Left lung (tissue), 14 donors: ENCODE measurements at places on chromosomes 16 and 17. TPM values are rescaled to one million over a fixed set of nuclear protein-coding genes. Genes with fewer than 3 reads are reported as not detected.
A peak's percentile ranks its signal among the peaks of the same experiment; 100 is the strongest.

- no peak for DNase-seq
These were observed 34.9 kb downstream of the ARHGAP17 start for GRCh38 chr16:24980077-24980793.

GRCh38 chr17:16461606-16461866 lies 30.5 kb downstream of the LRRC75A start:
- no peak for DNase-seq

DNA sequence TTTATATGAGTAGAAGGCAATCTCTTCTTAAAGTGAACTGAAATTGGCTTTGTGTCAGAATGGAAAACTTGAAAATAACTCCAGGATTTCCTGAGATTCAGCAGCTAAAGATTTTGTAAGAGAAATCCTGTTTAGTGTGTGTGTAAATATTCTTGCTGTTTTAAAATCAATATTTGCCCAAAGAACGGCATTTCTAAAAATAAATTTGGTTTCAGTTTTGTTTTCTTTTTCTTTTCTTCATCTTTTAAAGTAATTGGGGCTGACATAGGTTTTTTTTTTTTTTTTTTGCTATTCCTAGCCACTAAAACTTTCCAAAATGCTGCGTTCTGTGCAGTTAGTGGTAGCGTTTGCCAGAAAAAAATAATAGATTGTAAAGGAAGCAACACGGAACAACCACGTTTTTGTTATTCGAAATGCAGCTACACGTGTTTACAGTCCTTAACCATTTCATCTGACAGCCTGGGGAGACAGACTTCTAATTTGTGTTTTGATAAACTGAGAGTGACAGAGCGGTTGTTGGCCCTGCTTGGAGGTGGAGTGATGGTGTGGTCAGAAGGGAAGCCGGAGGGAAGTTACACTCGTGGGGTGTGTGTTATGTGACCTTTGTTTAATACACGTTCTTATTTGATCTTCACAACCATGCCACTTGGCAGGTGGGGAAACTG lies 21.6 kb upstream of the SMPD3 start:
- no peak for DNase-seq

GRCh38 chr17:9636501-9636900 lies 8.8 kb upstream of the USP43 start:
- no peak for DNase-seq

DNA sequence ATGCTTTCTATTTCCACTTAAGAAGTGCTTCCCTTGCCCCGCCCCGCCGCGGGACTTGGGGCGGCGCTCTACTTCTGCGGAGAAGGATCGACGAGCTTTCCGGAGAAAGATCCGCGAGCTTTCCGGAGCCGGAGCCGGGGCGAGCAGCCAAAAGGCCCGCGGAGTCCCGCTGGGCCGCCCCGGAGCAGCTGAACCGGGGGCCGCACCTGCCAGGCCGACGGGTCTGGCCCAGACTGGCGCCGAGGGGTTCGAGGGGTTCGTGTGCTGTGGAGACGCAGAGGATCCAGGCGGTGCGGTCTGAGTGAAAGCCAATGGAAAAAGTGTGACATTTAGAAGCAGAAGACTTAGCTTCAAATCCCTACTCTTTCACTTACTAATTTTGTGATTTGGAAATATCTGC lies 50.8 kb downstream of the TBC1D26 start:
- DNase-seq: peak; percentile 86

DNA sequence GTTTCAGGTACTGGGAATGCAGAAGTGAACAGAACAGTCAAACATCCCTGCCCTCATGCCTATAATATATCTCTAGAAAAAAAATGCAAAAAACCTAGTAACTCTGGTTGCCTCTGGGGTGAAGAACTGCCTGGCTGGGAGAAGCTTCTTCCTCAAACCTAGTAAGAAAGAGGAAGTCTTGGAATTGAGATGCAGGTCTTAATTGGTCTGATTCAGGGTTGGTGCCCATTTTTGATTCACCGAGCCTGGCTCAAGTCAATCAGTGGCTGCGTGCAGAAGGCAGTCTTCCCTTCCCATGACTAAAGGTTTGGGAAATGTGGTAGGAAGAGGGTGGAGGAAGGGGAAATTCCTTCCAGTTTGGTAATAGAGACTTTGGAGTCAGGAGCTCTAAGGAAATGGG lies 22.4 kb downstream of the CDRT15 start:
- DNase-seq: no peak

DNA sequence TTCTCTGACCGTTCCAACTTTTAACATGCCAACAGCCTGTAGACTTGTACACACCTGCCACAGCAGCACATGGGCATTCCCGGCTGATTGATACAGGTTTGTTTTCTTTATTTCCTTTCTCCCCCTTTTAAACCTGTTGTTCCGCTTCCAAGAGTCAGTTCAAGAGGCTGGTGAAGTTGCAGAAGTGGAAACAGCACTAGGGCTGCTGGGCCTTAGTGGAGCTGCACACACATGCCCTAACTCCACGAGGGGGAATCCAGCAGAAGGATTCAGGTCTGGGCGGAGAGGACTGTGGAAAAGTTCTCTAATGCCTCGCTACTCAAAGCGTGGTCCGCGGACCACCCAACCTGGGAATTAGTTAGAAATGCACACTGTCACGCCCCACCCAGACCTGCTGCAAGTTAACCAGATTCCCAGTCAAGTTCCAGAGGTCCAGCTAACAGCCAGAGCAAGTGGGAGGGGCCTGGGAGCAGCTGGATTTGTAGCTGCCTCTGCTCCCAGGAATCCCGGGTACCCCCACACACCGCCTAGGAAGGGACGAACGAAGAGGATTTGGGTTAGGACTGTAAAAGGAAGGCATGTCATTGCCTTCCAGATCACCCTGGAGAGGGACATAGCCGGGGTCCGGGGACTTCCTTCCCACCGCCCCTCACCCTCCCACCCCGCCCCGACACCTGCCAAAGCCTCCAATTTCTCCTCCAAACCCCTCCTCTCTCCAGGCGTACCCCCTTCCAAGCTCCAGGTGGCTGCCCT lies 542 bp downstream of the SLC39A11 start:
- peak; percentile 29 for DNase-seq

- no peak for DNase-seq
These were observed 97.2 kb downstream of the RAP1GAP2 start for GRCh38 chr17:2893422-2893914.

DNA sequence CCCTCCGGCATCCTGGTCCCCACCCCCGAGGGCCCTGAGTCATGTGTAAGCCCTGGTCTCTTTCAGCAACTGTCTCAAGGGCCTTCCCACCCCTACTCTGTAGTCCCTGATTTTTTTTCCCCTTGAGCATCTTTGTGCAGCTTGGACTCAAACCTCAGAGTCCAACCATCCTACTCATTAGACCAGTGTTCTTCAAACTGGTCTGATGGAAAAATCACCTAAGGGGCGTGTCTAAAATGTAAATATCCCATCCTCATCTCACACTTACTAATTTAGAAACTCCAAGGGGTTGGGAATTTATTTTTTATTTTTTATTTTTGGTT lies 624 bp downstream of the G6PC3 start:
- DNase-seq: no peak

- DNase-seq: no peak
These were observed 66.7 kb downstream of the SOX9 start for GRCh38 chr17:72187556-72187955.

DNA sequence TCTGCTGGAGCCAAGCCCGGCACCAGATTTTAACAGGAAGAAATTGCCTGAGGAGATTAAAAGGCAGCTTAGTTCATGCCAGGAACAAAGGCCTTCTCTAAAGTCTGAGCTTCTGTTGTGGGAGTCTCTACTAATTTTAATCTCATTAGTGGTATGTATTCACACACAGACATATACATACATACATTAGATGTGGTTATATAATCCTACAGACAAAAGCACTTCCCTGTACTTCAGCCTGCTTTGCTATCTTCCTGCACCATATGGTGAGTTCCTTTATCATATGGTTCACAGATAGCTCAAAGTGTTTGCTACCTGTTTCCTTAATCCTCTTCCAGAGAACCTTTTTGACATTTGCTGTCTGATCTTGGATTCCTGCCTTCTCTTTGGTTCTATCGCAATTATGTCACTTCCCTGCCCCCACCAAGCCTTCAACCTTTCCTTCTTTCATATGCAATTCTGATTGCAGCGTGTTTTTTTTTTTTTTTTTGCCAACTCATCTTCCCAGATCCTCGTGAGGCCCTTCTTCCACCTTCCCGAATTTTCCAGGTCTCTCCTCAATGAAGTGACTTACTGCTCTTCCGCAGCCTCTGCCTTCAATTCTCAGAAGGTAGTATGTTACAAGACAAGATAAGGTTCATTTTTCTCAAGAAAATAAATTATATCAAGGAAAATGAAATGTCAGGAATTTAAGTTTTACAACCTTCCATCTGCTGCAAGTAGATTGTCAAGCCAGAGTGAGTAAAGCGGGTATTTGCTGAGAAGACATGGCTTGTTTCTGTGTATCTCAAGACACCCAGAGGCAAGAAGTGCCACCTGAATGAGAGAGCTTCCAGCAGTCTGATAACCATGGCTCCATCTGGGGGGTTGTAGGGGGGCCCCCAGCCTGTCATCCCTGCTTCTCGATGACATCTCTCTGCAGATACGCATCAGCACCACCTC lies 120.2 kb upstream of the CACNG3 start:
- no peak for DNase-seq

DNA sequence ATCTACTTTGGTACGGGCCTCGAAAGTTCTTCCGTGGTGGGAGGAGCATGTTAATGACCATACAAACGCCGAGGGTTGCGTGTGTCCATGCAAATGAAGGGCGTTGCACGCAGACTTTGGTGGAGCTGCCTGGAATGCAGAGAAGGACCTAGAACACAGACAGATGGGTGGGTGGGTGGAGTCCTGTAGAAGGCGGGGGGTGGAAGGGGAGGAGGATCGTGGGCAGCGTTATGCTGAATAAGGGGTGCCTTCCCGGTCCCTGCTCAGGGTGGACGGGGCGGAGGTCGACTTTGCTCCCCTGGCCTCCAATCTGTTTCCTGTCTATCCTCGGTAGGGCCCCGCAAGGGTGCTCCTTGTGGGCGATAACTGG lies 795 bp upstream of the PAQR4 start:
- no peak for DNase-seq

DNA sequence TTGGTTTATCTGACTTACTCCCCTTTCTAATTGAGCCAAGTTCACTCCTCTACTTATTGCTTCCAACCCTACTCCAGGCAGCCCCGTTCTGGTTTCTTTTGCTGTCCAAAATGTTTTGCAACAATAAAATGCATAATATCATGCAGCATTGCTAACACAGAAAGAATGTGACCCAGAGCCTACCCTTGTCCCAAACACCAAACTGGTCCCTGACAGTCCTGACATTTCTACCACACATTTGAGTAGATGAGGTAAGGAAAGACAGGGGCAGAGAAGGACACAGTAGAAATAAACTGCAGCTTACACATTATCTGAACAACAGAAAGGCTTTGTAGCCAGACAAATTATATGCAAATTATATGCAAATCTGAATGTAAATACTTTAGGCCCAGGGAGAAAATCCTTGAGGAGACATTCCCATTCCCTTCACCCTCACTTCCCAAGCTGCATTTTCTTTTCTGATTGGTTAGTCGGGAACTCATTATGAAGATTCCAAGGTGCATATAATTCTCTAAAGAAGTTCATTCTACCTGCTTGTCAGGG lies 31.6 kb downstream of the SOX9 start:
- DNase-seq: no peak

- no peak for DNase-seq
These were observed 1.5 kb upstream of the PRKCA start for GRCh38 chr17:66300956-66301355.

DNA sequence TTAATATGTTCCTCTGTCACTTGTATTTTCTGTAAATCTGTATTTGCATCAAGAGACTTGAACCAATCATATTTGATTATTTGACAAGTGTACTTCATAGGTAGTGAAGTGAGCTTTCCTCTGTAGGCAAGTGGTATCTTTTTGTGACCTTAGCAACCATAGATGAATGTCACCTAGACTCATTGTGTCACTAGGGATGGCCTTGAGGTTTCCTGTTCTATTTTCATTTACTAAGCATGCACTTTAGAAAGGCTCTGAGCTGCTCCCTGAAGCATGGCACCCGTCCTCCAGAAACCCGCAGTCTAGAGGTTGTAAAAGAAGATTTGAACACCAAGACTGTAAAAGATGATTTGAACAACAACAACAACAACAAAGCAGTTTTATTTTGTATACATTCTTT lies 151.7 kb downstream of the PRKCB start:
- DNase-seq: no peak

DNA sequence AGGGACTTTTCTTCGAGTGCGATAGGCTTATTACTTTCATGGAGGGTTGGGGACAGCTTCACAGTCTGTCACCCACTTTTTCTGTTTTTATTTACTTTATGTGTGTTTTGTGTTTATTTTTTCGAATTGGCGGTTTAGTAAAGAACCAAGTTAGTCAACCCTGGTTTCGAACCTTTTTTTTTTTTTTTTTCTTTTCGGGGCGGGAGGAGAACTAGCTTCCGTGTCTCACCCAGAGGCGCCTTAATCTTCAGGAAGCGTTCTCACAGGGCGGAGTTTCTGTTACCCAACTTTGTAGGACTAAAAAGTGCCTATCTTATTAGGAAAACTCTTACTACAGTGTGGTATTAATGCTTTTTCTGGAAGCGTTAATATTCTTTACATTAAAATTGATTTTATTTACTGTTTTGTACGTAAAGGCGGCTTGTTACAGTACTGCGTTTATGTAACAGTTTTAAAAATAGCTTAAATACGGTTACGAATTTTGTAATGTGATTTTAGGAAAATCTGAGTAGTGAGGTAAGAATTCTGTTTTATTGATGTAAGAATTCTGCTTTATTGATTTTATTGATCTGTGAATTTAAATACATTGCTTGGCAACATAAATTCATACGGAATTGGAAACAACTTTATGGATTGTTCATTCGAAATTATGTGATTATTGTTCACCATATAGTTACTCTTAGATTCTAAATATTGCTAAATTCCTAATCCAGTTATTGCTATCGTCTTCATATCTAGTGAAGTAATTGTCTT lies 885 bp downstream of the ZNF207 start:
- peak; percentile 37 for DNase-seq

DNA sequence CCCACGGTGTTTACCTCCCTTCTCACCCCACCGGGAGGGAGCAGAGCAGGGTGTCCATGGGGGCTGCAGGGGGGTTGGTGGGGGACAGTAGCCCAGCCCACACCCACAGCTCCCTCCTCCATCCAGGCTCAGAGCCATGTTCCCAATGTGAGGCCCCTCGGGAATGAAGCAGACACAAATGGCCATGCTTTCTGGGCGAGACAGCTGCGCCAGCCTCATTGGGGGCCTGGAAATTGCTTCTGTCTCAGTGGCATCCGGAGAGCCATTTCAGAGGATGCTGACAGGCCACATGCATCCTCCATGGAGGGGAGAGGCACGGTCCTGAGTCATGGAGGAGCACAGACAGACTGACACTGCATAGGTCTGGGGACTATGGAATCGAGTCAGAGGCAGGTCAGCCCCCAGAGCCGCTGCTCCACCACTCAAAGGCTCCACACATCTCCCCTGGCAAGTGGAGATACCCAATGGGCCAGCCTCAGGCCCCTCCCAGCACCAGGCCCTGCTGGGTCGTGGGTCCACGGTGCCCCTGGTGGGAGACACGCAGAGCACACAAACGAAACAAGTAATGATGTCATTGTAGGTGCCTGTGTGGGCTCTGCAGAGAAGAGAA lies 59.6 kb upstream of the ENPP7 start:
- no peak for DNase-seq

The SLC47A1 gene
- 1.0 TPM for polyA plus RNA-seq

The CCL4 gene
- 4.8 TPM for polyA plus RNA-seq

The PPP1R27 gene
- polyA plus RNA-seq: 0.28 TPM

The MAPT gene
- 7.7 TPM for polyA plus RNA-seq

The GNGT2 gene
- 4.6 TPM for polyA plus RNA-seq

The AANAT gene
- 0.21 TPM for polyA plus RNA-seq

The CCL15 gene
- 0.37 TPM for polyA plus RNA-seq

The HOXB5 gene
- 37.5 TPM for polyA plus RNA-seq

The ARHGAP44 gene
- 18.8 TPM for polyA plus RNA-seq

The HSD17B1 gene
- polyA plus RNA-seq: 5.8 TPM

The CCDC154 gene
- 8.7 TPM for polyA plus RNA-seq

The C16orf89 gene
- polyA plus RNA-seq: 85.6 TPM

The RNF227 gene
- 3.2 TPM for polyA plus RNA-seq

The PRSS33 gene
- polyA plus RNA-seq: 0.45 TPM
